ENCODE measurements at places on chromosomes 12 and 14. TPM values are rescaled to one million over a fixed set of nuclear protein-coding genes. Genes with fewer than 3 reads are reported as not detected.

DNA sequence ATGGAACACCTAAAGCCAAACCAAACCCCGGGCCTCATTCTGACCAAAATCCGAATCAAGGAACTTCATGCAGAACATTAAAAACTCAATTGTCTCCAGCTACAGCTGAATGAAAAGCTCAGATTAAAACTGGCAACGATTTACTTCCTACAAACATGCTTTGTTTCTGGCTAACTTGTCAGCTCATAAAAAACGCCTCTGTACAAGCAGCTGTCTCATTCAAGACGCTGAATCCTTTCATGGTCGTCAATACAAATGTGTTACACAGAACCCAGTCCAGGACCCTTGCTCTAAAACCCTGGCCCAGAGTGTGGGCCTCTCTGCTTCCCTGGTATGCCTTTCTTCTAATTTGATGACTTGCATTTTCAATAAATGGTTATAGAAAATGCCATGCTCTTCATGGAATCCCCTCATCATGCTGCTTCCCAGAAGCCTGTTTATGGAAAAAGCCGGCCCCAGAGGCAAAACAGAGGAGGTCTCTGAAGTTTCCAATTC lies 183.1 kb downstream of the PHLDA1 start:
- no peak for DNase-seq

DNA sequence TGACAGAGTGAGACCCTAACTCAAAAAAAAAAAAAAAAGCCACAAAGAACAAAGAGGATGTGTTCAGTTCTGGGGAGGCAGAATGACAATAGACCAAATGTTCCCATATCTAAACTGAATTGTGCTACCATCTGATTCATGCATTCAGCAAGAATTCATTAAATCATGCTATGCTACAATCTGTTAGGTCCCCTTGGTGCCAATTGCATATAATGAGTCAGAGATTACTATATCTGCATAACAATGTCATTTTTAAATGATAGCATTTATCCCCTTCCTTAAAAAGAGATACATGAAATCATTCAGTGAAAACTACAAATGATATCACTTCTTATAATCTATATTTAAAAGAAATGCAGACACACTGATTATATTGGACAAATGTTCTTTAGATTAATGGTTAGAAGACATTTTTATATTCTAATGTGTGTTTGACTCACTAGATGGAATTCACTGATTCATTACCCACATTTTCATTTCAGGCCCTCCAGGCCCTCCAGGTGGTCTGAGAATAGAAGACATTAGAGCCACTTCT lies 207.6 kb upstream of the PDZRN4 start:
- DNase-seq: no peak

DNA sequence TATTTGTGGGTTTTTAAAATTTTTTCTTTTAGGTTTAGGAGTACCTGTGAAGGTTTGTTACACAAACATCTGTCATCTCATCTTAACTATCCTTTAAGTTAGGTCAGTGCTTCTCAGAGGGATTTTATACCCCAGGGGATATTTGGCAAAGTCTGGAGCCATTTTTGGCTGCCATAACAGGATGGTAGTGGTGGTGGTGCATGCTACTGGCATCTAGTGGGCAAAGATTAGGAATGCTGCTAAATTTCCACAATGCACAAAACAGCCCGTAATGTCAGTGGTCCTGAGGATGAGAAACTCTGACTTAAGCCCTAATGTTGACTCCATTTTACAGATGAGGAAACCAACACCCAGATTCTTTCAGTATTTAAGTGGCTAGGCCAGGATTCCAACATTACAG lies 85.2 kb upstream of the MYF6 start:
- no peak for DNase-seq

DNA sequence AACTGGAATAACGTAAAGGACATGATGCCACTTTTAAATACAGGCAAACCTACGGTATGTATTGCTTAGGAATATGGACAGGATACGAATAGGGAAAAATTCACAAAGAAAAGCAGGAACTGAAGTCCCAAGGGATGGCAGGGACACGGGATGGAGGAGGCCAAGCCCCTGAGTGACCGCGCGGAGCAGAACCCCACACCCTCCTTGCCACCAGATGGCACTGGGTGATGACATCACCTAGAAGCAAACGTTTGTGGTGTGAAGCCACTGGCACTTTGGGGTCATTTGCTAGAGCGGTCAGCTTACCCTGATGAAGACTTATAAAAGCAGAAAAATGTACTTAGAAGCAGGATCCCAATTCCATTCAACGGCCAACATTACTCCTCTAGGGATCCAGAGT lies 9.4 kb downstream of the DHX37 start:
- DNase-seq: no peak

GRCh38 chr12:103313894-103314293 lies 181.9 kb downstream of the C12orf42 start:
- no peak for DNase-seq

GRCh38 chr12:54958048-54958658 lies 26.4 kb downstream of the TESPA1 start:
- no peak for DNase-seq

- no peak for DNase-seq
Observed at GRCh38 chr12:65916991-65917695, 92.9 kb downstream of the HMGA2 start.

GRCh38 chr12:11980115-11980514 lies 90.6 kb upstream of the BCL2L14 start:
- DNase-seq: no peak

DNA sequence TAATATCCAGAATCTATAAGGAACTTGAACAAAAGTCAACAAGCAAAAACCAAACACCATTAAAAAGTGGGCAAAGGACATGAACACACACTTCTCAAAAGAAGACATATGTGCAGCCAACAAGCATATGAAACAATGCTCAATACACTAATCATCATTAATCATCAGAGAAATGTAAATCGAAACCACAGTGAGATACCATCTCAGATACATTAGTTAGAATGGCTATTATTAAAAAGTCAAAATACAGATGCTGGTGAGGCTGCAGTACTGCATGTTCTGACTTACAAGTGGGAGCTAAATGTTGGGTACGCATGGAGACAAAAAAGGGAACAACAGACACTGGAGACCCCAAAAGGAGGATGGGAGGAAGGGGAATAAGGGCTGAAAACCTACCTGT lies 67.1 kb downstream of the BLTP3B start:
- no peak for DNase-seq

DBX2 gene
- not detected for total RNA-seq

WSCD2 gene
- not detected for total RNA-seq

KRT72 gene
- total RNA-seq: 0.65 TPM

CD63 gene
- 150 TPM for total RNA-seq

CMKLR1 gene
- total RNA-seq: 1.0 TPM

PMCH gene
- total RNA-seq: not detected

Measured in activated naive CD8-positive, alpha-beta T cell treated with anti-CD3 and anti-CD28 coated beads, Interleukin-2, amount 10 ng/mL, durations not matched to agents 7 days and 5 days (primary cell).